ENCODE measurements at places on chromosomes 3 and 15.

- no peak for DNase-seq
Measured at GRCh38 chr15:88472225-88472624, 4.7 kb downstream of the MRPS11 start.

DNA sequence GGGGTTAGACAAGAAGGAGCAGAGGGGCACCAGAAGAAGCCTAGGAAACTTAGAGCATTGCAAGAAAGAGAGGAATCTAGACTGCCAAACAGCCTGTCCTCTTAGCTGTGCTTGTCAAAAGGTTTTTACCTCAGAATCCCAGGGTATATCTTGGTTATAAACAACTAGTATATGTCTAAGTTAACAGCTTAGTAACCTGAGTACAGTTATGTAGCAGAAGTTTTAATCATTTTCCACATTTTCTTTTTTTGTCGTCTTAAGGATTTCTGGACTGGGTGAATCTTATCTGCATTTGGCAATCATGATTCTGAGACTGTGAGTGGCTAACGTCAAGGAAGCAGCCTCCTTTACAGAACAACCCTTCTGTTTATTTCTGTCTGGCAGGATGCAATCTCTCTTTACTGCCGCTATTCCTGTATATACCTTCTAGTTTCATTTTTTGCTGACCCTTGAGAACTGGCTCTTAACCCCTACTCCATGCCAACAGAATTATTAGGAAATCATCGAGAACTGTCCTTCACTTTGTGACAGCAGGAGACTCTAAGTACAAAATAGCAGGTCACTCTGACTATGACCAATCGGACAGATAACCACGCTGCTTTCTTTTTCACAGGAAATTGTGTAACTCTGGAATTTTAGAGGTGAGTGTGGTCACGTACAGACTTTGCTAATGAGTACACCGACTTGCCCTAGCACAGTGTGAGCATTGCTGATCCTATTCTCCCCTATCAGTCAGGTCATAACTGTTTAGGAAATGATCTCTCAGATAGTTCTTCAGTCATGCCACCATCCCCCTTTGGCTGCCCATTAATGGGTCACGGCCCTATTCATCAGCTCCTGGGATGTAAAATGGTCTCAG is 3.3 kb upstream of the CP start:
- no peak for DNase-seq

GRCh38 chr3:154040283-154040682 is 80.9 kb upstream of the ARHGEF26 start:
- no peak for DNase-seq

DNA sequence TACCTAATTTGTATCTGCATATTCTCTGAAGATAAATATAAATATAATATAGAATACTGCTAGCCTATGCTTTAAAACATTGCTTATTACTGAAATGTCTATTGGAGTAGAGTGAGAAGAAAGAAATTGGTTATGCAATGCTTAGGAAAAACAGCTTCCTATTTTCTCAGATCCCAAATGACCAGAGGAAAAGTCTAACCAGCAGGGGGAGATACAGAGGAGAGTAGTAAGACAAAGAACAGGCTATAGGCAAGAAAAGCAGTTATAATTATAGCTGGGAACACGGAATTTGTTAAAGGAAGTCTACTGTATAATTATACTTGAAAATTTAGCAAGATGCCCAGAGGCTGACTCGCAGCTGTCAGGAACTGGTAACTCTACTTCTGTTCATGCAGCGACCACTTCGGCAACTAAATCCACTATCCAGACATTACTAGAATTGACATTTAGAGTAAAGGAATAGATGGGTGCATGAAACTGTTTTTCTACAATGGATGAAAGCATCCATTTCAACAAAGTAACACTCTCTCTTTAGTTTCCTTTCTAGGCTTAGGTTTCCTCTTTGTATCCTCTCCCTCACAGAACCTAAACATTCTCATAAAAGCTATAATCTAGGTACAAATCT is 97.2 kb downstream of the TBC1D5 start:
- no peak for DNase-seq

GRCh38 chr3:97232393-97233034 is 418.1 kb downstream of the EPHA6 start:
- no peak for DNase-seq

Data from H9 (cell line).